ENCODE measurements at places on chromosomes 4 and X.
A peak's percentile ranks its signal among the peaks of the same experiment; 100 is the strongest.

DNA sequence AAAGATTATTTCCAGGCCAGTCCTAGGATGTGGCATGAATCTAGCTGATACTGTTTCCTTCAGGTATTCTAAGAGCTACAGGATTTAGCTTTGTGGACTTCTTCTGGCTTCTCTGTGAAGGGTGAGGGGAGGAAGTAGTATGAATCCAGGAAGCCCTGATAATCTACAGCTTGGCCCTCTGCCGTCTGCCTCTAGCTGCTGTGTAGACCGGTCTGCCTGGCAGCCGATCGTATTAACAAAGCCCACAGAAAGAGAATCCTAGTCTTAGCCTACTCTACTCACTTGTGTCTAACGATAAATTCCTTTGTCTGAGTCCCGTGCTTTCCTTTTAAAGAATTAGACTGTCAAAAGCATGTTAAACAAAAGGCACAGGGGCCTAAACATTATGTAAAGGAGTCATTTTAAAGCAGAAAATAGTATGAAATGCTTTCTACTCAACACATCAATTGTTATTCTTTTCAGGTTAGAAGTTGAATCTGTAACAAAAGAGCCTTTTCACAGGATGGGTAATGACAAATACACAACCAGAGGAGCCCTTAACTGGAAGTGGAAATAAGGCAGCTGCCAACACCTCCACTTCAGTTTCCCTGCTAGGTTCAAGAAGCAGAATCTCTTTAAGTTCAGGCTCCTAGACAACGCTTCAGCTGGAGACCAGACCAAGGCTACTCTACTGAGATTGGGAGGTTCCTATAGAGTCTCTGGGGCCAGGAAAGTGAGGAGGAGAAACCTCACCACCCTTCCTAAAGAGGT, 48.9 kb upstream of the UCP1 start:
- peak; percentile 61 for DNase-seq

DNA sequence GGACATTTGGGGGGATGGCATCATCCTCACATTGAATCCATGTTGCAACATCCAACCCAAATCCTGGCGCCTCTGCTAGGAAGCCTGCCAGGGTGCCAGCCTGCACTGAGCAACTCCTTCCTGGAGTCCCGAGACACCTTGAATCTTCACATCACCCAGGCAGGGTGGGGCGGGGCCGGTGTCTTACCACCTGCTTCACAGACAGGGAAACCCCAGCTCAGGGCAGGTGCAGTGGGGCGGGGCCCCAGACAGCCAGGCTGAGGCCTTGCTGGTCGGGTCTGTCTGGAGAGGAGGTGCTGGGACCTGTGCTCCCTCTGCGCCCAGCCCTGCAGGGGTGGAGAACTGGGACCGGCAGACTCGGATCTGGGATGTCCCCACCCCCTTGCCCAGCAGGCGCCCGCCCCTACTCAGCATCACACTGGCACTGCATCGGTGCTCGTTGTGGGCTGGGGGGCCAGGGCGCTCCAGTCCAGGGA, 31.5 kb upstream of the HTRA3 start:
- no peak for DNase-seq

- DNase-seq: no peak
These were observed 1695.2 kb downstream of the STIM2 start for GRCh38 chr4:28555866-28556265.

GRCh38 chr4:996030-996996, 3.1 kb upstream of the SLC26A1 start:
- peak; percentile 90 for DNase-seq

- no peak for DNase-seq
These were observed 436.0 kb downstream of the ARHGAP24 start for GRCh38 chr4:85910985-85911384.

DNA sequence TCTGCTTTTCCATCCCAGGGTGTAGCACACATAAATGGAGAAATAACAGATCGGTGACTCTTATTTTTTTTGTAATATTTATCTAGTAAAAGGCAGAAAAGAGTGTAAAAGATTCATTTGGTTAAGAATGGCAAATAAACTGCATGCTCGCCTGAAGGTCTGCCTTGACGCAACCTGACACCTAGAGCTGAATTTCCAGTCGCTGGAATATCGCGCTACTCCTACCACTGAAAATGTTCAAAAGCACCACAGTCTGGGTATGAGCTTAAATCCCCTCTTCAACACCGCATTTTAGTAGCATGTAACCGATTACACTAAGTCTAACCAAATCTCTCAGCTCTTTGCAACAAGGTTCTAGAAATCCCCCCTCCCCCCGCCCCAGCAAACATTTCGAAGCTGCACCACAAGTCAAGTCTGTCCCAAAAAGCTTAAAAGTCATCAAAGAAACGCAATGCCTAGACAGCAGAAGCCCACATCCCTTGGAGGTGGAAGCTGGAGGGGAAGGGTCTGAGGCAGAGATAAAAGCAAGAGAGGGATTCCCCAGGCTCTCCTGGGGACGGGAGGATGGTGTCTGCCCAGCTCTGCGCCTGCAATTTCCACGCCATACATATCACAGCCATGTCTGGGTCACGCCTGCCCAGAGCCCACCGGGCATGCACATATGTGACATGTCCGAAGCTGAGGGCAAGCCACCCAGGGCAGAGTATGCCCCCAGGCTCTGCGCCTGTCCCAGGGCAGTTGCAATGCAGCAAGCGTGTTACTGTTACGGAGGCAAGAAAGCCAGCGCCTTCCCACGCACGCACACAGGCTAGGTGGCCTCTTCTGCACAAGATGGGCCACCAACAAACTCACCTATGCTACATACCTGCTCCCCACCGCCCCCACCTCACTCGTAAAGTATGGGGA, 1.4 kb downstream of the FGF13 start:
- DNase-seq: peak; percentile 0

DNA sequence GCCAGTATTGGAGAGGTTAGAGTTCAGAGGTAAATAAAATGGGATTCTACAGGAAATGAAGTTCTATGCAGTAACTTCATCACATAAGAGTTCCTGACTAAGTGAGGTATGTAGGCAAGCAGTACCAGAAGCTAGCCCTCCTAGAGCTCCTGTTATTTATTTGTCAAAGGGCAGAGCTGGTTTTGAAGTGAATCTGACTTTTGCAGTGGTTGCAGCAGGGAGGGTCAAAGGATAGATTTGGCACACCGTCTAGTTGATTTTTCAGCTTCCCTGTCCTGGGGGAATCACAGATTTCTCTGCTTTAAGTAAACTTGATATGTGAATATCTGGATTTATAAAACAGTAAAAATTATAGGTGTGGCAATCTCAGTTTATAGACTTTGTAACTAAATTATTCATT, 130.7 kb downstream of the IL1RAPL2 start:
- DNase-seq: no peak

GRCh38 chr4:9931146-9931545, 90.2 kb downstream of the SLC2A9 start:
- no peak for DNase-seq

GRCh38 chr4:93203708-93204107, 624.8 kb upstream of the ATOH1 start:
- no peak for DNase-seq

- no peak for DNase-seq
These were observed 775.9 kb downstream of the CENPC start for GRCh38 chr4:66769441-66769840.

DNA sequence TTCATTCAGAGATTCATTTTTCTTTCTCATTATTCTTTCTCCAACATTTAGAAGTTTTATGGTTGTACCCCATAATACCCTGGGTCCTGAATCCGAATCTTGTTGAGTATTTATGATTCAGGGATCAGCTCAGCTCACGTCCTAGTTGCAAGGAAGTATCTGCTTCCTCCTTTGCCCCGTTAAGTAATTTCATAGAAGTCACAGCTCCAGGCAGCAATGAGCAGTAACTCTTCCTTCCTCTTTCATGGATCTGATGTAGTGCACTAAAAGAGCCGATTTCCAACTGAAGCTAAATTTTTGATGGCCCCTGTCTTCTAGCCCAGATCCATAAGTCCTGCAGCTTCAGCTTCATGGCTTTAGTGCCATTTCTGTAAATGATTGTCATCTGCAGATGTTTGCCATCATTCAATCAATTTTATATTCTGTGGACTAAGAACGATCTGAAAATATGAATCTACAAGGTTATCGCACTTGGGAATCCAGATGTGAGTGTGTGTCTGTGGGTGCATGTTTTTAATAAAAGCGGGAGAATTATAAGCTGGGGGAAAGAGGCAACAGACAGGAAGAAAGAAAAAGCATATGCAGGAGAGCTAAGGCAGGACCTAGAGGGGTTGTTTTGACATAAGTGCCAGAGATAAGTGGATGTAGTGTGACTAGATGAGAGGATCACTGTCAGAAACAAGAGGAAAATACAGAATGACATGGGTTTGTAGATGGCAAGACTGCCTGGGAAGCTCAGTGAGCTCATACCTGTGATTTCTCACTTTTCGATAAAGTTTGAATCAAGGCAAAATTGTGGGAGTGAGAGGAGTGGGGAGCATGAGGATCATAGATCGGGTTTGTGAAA, 17.5 kb downstream of the VEGFD start:
- peak; percentile 31 for DNase-seq

GRCh38 chrX:16639966-16640365, 10.0 kb upstream of the S100G start:
- peak; percentile 22 for DNase-seq

DNA sequence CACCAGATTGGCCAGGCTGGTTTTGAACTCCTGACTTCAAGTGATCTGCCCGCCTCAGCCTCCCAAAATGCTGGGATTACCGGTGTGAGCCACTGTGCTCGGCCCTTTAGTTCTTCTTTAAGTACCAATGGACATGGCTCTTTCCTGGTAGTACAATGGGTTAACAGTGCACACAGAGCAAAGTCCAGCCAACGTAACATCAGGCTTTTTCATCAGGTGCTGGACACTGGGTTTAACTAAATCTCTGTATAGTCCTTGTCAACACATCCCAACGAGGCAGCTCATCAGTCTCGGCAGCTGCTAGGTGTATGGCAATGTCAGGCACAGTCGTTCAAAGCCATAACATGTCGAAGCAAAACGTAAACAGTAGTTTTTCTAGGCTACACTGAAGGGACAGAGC, 93.8 kb downstream of the HDAC8 start:
- no peak for DNase-seq

DNA sequence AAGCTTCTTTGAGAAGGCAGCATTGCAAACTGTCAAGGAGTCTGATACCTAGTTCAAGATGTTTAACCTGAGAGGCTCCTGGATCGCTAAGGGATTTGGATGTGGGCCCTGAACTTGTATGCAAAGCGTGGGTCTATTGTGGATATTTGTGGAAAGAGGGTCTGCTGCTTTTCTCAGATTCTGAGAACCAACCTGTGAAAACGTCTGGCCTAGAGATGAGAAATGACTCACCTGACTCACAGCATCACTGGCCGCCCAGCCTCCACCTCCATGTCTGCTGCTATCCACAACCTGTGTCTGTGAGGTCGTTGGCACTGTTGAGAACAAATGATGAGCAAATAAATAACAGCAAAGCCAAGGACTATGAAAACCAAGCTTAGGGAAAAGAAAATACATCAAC, 33.3 kb upstream of the PROM1 start:
- no peak for DNase-seq

- DNase-seq: no peak
These were observed 236.1 kb downstream of the PARM1 start for GRCh38 chr4:75169020-75169419.

DNA sequence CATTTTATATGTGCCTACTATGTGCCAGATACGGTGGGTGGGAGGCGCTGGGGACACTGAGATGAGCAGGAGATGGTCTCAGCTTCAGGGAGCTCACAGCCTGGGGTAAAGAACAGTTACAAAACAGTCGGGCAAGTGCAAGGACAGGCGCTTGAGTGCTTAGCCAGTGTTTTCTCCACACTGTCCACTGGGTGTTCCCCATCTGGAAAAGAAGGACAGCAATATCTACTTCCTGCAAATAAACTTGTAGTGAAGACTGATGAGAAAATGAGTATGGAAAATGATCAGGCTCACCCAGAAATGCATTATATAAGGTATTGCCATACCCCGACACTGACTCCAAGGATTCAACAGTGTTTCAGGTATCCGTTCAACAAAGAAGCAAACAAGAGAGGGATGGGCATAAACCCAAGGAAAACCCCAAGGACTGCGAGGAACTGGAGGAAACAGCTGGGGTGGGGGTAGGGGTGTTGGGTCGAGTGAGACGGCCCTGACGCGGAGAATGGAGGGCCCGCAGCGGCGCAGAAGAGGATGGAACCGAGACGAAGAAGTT, 835 bp downstream of the TMEM185A start:
- DNase-seq: peak; percentile 40

- peak; percentile 26 for DNase-seq
These were observed 28.6 kb downstream of the IDS start for GRCh38 chrX:149476513-149476912.

GRCh38 chr4:105050896-105051295, 95.8 kb upstream of the TET2 start:
- DNase-seq: no peak

DNA sequence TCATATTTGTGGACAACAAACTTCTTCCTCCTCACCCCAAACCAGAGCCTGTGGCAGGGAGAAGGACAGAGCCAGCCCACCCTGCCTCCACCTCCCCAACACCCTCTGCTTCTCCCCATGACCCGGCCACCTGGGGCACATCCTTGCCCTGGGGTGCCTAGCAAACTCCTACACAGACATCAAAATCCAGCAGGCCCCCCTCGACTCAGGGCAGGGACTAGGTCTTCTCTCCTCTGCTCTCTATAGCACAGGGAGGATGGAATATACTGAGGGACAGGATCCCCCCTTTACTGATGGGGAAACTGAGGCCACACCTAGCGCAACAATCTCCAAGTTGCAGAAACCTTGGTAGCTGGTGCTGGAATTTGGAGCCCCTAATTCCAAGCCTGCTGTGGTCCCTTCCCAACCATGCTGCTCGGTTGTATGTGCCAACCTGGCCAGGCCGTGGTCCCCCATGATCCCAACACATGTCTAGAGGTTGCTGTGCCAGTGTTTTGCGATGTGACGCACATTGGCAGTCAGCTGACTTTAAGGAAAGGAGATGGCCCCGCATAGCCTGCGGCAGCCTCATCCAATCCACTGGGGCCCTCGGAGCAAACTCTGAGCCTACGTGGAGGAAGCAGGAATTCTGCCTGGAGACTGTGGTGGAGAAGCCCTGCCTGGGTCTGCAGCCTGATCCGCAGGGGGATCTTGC, 53.9 kb upstream of the ADRA2C start:
- no peak for DNase-seq

DNA sequence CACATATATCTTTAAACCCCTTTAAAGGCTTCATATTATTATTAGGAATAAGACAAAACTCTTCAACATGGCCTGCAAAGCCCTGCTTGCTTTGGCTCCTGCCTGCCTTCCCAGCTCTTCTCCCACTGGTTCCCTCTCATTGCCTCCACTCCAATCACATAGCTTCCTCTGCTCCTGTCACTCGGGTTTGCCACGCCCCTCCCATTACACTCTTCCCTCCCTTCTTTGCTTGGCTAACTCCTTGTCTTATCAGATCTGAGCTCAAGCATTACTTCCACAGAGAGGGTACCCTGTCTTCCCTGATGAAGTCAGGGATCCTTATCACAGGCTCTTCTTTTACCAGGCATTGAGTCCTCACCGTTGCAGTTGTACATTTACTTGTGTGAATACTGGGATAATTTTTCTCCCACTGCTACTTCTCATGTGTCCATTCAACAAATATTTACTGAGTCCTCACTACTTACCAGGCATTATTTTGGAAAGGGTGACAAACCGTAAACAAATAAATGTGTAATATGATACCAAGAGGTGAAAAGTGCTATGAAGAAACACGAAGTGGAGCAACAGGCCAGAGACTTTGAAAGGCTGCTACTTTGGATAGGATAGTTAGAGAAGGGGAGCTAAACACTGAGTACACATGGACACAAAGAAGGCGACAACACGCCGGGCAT, 3.2 kb upstream of the VGLL1 start:
- DNase-seq: peak; percentile 13

- DNase-seq: no peak
These were observed 50.1 kb upstream of the CLNK start for GRCh38 chr4:10734697-10735096.

Measured in hematopoietic multipotent progenitor cell treated with erythropoietin and hydrocortisone succinate and interleukin-3 and kit ligand, for 4 days (in vitro differentiated cells).